ENCODE measurements at places on chromosomes 11 and 22.
A peak's percentile ranks its signal among the peaks of the same experiment; 100 is the strongest.

GRCh38 chr11:76800466-76801200, 17.5 kb downstream of the TSKU start:
- no peak for DNase-seq

DNA sequence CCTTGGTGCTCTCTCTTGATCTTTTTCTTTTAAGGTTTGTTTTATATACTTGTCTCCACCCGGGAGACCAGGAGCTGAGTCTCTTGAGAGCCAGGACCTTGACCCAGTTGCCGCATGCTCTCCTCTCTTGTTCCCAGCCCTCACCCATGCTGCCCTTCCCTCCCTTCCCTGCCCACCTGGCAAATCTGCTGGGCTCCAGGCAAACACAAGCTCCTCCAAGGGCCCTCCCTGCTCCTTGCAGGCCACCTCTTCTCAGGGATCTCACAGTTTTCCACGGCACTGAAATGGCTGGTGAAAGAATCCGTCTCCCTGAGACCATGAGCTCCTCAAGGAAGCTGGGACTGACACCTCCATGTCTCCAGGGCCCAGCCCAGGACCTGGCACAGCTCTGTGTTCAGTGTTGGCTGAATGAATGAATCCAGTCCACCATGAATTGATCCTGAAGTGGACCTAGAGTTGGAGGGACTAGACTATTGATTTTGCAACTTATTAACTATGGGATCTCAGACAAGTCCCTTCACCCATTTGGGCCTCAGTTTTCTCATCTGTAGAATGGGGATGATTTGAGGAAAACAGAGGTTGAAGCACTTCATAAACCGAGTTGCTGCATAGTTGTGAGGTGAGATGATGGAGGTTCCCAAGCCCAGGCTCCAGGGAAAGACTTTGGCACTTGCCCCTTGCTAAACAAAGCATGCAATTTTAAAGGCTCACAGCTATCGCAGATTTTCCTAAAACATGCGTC, 25.1 kb upstream of the FBLN1 start:
- no peak for DNase-seq

GRCh38 chr11:102530558-102530957, at the start of gene MMP7:
Gene MMP7 (minus strand): TSS chr11:102530747. CDS start chr11:102530700, 47 bp downstream.
- no peak for DNase-seq

DNA sequence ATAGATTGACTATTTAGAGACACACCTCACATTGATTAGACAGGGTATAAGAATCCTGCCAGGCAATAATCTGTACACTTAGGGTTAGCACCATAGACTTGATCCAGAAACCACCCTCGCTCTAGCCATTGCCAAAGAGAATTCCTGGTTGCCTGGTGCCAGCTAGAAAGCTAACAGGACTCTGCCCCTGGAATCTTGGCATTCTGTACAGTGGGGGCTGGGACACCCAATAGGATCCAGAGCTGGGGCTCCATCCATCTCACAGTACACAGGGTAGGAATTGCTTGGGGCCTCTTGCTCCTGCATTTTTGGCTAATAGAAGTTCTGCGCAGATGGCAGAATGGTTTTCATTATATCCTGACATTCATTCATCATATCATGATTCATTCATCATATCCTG, 3.0 kb upstream of the APLNR start:
- no peak for DNase-seq

- DNase-seq, result no peak
These were observed 2.9 kb downstream of the YPEL4 start for GRCh38 chr11:57646799-57647303.

DNA sequence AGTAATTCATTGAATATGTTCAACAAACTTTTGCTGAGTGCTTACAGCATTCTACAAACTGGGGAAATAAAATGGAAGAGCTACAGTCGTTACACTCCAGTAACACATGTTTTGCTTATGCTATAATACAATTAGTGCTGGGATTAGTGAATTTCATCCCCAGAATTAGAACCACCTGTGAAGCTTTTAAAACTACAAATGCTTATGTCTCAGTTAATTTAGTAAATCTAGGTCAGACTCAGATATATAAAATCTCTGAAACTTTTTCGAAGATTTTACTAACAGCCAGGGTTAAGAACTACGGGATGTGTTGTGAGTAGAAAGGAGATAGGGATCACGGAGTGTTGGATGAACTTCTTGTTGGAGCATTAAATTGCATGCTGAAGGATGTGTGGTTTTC, 33.7 kb upstream of the EED start:
- no peak for DNase-seq

DNA sequence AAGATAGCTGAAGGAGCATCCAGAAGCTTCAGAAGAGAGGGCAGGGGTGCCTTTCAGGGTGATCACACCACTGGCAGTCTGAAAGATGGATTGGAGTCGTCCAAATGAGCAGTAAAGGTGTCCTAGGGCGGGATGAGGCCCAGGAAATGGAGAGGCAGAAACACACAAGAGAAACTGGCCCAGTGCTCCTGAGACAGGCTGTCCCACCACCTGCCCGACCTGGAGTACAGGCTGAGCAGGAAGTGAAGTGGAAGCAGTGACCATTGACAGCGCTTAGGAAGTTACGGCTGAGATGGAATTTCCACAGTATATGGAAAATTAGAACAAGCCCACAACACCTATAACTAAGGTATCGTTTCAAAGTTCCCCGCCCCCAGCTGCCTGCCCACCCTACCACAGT, 16.1 kb downstream of the EIF3F start:
- no peak for DNase-seq

GRCh38 chr22:17777005-17777716, 2.9 kb upstream of the BID start:
- peak; percentile 45 for DNase-seq

- no peak for DNase-seq
These were observed 232.6 kb downstream of the FAT3 start for GRCh38 chr11:92457250-92457649.

- DNase-seq, result no peak
These were observed 11.4 kb downstream of the RAB3IL1 start for GRCh38 chr11:61905801-61906521.

DNA sequence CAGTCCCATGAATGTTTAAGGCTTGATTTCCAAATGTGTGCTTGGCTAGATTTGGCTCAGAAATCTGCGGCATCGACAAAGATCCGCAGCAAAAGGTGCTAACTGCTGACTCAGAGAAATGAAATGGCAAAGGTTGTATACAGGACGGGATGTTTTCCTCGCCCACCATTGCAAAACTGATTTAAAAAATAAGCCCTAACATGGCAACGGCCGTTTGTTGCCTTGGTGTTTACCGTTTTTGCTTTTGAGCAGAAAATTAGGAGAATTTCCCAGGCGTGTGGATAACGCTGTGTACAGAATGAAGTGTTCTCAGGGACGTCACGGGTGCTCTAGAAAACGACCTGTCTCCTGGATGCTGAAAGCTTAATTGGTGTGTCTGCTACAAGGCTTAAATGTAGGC, 70.2 kb downstream of the ARHGAP8 start:
- DNase-seq, result no peak

DNA sequence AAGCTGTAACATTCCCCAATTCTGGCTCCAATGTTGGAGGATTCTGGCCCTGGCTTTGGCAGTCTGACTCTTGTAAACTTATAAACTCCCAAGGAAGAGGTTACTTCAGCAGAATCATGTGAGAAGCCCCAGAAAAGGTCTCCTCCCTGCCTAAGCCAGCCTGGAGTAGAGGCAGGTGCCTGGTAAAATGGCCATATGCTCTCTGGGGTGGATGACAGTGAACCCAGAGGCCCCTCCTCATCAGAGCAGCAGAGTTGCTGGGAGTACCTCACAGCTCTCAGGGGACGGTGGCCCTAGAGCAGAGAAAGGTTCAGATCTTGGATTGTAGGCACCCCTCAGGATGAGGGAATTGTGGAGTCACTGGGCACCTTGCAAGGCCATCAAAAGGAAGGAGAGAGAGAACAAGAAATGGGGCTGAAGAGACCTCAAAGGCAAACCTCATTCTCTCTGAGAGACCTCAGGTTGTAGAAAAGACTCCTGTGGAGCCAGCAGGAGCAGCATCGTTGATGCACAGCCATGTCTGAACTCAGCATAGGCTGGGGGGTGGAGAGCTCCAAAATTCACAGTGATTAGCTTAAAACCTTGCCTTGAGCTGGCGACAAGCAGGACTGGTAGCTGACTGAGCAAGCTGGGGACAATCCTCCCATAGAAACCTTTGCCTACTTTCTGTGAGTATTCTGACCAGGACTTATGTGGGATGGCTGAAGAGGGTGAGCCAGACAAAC, 4.9 kb upstream of the P2RY6 start:
- DNase-seq, result no peak

- DNase-seq, result no peak
These were observed 55.0 kb downstream of the DDI1 start for GRCh38 chr11:104091281-104092096.
